ENCODE measurements at places on chromosomes 11 and 22.

- no peak for DNase-seq
These were observed 23.6 kb downstream of the ALX4 start for GRCh38 chr11:44286268-44286880.

DNA sequence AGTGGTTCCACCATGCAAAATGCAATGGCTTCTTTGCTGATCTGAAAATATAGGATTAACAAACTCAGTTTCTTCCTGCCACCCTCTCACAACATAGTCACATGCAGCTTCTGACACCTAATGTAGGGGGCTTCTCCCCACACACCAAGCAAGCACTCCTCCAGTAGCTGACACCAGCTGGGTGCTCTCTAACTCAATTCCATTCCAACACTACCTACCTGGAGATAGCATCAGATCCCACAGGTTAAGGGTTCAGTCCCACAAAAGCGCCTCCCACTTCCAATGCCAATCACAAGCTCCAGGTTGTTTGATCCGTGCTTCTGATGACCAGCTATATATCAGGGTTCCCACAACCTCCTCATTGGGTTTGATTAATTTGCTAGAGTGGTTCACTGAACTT, 31.8 kb upstream of the NNMT start:
- no peak for DNase-seq

DNA sequence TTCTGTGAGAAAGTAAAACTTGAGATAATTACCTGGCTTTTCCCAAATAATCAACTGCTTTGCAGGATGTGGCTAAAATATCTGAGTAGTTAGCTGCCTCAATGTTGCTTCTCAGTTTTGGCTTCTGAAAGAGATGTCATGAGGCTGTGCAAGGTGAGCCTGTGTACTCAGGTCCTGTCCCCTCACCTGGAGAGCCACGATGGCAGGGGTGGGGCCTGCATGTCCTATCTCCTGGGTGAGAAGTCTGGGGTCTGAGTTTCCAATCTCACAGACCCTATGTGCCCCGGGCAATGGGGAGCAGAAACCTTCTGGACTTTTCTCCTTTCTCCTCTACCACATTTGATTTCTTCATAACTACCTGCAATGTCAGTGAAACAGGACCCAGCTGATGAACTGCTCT, 338.6 kb upstream of the B3GAT1 start:
- DNase-seq = no peak

- no peak for DNase-seq
These were observed 31.0 kb downstream of the MED17 start for GRCh38 chr11:93814966-93815633.

- DNase-seq = no peak
These were observed 179.1 kb upstream of the MTNR1B start for GRCh38 chr11:92790366-92790765.

All from astrocyte of the spinal cord (primary cell).